ENCODE measurements at places on chromosomes 4 and X.

DNA sequence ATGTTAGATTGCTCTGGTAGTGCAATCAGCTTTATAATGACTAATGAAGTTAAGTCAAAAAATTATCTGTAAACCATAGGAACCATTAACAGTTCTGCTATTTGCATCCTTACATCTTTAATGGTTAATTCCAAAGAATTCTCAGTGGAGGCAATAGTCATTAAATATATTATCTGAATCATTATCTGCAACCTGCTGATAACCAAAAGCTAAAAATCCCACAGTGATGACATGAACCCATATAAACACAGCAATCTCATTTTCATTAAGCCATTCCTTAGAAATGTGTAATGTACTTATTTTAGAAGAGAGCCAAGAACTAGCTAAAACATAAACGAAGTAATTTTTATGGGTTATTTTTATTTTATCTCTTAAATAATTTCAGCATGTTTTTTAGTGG lies 60.2 kb downstream of the MAGEB16 start:
- no peak for DNase-seq

- DNase-seq: no peak
Measured at GRCh38 chr4:16663732-16664131, 234.7 kb downstream of the LDB2 start.

GRCh38 chrX:68832101-68832416 lies 3.2 kb downstream of the EFNB1 start:
- no peak for DNase-seq

DNA sequence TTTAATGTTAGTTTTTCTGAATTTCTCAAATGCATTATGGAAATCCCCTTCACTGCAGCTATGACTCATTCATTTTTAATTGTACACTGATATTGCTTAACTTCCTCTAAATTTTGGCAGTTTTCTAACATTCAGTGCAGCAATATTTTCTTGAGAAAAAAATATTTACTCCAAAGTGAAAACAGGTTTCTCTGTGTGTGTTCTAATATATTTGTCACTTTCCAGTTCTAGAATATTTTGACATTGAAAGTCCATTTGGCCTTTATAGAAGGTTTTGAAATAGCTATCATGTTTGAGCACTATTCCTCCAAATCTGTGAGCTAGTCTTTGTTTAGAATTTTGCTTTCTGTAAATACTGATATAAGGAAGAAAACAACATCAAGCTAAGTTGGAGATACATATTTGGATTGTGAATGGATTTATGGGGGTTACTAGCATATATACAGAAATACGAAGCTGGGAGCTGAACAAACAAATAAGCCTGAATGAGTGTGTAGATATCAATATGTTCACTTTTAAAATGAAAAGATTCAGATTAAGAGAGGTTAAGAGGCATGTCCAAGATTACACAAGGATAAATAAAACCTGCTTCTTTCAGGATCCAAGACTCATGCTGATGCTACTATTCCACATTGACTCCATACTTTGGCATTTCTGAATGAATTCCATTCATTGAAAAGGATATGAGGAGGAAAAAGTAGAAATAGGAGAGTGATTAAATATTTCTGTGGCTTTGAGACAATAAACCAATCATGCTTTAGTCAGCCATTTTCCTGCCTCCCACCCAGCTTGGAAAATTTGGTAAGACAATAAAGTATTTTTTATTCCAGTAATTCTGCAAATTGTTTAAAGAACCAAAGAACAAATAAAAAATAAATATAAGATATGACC lies 57.3 kb upstream of the SLIT2 start:
- no peak for DNase-seq

DNA sequence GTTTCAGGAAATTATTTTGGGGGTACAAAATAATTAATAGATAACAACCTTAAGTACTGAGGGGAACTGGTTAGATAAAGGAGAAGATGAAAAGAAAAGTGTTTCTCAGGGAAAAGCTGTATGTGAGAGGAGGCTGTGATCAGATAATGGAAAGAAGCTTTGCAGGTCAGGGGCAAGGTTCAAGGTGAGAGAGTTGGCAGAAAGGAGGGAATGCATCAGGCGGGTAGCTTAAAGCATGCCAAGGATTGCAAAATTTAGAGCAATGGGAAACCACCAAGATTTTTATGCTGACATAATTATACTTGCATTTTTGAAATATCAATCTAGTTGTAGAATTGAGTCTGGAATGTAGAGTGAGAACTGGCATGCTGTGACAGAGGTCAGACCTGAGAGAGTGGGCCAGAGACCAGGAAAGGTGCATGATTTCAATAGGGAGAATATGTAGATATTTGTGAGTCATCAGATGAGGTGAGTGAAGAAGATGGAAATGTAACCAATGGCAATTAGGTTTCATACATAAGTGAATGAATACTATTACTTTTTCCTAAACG lies 508.7 kb downstream of the TRIML1 start:
- DNase-seq: no peak
